Cortex of kidney (tissue), 1 donor: ENCODE measurements at places on chromosomes 3 and 15.

- DNase-seq = no peak
These were observed 109.5 kb downstream of the SYNPR start for GRCh38 chr3:63387568-63387967.

DNA sequence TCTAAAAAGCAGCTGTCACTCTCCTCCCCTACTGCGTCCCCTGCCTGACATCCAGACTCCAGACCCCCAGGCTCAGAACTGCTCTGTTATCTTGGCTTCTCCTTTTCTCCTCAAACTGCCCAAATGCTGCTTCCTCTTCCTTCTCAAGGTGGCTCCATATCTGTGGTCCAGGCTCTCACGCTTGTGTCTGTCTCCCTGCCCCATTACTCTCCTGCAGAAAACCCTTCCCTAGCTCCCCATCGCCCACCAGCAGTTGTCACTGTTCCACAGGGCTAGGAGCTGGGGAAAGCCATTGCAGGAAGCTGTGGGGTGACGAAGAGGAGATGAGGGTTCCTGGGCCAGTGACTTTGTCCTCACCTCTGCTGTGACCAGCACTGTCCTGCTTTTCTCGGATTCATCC, 30.7 kb upstream of the CGNL1 start:
- no peak for DNase-seq

DNA sequence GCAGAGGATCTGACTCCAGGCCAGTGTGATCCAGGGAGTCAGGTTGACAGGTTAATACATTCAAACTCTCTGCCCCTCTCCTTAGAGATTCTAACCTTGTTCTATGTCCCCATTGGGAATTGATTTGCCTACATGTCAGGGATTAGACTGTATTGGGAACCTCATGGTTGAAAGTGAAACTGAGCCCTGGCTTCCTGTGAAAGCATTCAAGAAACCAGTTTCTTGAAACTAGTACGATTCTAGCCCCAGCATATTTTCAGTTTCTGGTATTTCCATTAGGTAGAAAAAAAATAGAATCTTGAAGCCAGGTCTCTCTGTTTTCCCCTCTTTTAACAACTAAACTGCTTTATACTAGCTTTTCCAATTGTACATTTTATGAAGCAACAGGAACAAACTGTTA, 140.4 kb upstream of the ABI3BP start:
- no peak for DNase-seq

DNA sequence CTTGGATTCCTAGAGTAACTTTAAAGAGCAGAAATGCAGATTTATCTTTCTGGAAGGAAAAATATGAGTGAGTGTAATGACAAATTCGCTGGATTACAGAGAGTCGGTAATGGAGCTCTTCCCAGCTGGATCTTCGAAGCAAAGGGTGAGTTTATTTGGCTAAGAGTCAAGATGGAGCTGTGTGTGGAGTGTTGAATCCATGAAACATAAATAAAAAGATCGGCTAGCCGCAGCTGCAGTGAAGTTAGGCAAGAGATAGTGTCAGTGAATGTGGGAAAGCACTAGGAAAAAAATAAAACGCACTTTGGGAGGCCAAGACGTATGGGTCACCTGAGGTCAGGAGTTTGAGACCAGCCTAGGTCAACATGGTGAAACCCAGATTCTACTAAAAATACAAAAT, 10.3 kb downstream of the NAALADL2 start:
- no peak for DNase-seq

- no peak for DNase-seq
These were observed 749 bp downstream of the ITGA11 start for GRCh38 chr15:68431037-68431791.

- no peak for DNase-seq
These were observed 102.9 kb downstream of the LRRN1 start for GRCh38 chr3:3902161-3902560.

- DNase-seq = no peak
These were observed 5.5 kb downstream of the ABTB1 start for GRCh38 chr3:127678315-127678599.

DNA sequence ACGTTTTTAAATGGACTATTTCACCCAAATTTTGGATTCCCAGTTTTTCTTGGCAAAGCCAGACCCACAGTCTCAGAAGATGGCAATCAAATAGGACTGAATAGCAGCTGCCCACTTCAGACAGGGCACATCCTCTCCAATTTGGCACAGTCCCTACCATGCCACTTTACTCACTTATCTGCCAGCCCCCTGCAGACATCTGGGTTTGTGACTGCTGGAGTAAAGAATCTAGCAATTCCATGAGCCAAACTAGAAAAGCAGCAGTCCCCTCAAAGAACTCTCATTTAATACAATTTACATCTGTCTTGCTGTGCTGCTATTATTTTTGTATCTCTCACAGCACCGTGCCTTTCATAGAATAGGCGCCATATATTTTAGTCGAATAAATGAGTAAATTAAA, 16.0 kb upstream of the LRRN1 start:
- no peak for DNase-seq

DNA sequence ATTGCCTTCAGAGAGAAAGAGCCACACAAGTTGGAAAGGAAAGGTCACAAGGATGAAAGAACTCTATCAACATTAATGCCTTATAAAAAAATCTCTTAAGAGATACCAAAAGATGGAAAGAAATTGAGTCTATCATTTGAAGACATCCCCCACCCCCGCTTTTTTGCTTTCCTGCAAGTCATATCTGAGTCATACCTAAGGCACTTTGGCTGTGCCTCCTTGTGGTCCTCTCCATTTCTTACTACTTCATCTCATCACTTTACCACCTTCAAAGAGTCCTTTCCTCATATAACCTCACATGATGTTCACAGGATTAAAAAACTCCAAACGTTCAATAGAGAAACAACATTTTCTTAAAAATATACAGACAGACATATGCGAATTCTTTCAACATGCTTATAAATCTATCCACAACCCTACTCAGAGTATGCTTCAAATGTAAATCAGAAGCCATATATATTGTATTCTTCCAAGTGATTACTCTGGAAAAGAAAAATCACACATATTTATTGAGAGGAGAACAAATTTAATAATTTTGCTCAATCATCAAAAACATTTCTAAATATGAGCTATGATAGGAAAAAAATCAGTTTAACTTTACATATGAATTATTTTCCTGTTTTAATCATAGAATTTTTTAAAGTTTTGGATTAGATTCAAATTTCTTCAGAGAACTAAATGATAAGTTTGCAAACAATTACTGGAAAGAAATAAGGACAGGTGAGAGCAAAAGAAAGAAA, 1003.9 kb upstream of the CFAP20DC start:
- no peak for DNase-seq

DNA sequence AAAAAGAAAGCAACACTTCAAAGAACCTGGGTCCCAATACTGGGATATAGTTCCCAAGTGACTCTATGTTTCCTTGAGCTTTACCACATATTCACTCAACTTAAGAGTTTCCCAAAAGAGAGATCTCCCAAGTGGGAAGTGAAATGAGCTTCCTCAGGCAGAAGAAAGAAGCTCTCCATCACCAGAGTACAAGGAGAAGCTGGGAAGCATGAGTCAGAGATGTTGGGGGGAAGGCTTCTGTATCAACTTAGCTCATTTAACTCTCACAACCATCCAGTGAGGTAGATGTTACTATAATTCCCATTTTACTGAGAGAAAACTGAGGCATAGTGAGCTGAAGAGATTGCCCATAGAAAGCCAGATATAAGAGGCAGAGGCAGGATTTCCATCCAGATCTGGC, 47.0 kb upstream of the TRIM42 start:
- no peak for DNase-seq

- no peak for DNase-seq
These were observed 289.1 kb downstream of the GAP43 start for GRCh38 chr3:115912372-115912771.

DNA sequence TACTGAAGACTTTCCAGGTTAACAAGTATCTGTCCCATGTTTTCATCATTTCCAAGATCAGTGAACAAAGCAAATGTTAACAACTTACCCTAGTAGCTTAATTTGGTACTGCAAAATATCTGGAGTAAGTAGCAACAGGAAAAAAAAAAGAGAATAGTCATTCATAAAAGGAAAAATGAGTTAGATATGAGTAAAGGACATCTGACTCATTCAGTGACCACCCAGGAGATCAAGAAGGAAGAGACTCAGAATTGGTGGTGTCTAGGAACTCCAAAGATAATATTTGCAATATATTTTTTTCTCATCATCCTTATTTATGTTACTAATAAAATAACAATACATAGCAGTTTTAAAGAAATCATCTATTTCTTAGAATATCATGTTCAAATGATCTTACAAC, 253.8 kb upstream of the COL8A1 start:
- DNase-seq = no peak

DNA sequence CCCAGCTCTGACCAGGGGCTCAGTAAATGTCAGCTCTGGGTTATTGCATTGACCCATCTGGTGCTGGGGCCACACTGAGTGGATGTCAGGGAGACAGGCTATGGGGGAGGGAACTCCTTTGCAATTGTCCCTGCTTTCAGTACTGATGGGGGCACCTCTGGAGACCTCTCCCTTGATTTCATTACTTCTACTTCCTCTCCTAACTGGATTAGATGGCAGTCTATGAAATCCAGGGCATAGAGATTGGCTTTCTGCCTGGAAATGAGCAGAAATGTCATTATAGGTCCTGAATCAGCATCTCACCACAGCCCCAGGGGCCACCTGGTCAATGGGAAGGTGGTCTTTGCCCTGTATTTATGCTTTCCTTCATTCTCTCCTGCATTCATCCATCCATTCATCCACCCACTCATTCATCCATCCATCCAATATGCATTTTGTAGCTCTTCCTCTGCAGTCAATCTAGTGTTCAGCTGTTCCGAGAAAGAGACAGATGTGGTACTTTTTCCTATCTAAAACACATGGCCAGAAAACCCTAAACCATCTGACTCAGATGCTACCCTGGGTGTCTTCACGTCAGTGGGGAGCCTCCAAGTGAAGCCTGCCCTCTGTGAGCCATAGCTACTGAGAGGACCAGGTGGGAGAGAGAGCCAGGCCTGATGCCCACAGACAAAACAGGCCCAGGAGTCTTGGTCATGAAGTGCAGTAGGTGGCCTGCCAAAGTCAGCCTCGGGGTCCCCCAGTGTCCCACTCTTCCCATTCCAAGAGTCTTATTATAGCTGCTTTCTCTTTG, 57.1 kb downstream of the CCDC33 start:
- no peak for DNase-seq

DNA sequence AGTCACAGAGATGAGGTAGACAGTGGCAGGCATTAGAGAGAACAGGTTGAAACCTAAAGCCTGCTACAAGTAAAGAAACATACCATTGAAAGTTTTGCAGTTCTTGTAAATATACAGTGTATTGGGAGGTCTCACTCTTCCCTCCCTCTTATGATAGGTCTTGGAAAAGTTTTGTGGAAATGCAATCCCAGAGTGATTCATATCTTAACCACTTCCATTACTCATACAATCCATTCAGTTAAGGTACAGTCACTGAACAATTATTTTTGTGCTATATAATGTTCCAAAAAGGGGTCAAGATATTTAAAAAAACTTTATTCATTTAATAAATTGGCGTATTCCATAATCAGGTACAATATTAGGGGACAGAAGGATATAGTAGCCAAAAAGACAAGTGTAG, 737.7 kb upstream of the ALCAM start:
- DNase-seq = no peak

DNA sequence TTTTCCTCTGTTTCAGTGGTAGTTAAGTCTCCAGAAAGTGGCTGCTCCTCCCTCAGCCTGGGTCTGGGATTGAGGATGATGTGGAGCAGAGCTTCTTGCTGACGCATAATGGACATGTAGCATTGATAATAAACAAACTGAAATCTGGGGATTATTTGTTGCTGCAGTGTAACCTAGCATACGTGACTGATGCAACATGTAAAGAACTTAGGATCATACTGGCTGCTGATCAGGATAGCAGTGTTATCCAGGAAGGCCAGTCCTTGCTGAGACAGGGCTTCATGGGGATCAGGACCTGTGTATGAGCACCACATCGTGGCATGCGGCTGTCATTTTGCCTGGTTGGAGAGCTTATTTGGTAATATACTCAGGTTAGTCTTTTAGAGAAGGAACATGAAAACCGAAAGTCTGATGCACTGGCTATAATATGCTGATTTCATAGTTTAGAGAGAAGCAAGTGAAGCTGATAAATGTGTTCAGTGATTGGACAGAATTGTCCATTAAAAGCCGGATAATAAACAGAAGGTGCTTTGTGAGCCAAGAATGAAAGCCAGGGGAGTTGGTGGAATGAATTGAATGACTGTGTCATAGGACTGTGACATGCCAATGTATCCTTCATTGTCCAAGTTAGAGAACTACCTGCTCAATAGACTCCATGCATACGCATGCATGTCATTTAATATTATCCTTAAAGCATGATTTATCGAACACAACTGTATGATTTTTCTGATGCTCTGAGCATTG, 4.1 kb downstream of the MINAR1 start:
- no peak for DNase-seq

GRCh38 chr3:122875547-122876127, 80.8 kb downstream of the SLC49A4 start:
- no peak for DNase-seq

DNA sequence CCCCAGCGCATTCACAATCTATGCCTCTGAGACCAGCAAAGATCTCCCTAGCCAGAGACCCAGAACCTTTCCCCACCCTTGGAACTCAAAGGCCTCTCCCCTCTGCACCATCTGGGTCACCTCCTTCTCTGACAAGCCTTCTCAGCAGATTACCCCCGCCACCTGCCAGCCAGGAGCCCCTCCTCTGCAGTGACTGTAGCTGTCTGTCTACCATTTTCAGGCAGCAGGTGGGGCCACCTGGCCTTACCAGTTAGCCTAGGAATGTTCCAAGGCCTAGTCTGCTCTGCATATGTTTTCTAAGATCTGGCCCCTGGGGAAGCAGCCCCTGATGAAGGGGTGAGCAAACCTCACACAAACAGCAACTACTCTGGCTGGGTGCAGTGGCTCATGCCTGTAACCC, 2.4 kb downstream of the MYLK start:
- DNase-seq = no peak

DNA sequence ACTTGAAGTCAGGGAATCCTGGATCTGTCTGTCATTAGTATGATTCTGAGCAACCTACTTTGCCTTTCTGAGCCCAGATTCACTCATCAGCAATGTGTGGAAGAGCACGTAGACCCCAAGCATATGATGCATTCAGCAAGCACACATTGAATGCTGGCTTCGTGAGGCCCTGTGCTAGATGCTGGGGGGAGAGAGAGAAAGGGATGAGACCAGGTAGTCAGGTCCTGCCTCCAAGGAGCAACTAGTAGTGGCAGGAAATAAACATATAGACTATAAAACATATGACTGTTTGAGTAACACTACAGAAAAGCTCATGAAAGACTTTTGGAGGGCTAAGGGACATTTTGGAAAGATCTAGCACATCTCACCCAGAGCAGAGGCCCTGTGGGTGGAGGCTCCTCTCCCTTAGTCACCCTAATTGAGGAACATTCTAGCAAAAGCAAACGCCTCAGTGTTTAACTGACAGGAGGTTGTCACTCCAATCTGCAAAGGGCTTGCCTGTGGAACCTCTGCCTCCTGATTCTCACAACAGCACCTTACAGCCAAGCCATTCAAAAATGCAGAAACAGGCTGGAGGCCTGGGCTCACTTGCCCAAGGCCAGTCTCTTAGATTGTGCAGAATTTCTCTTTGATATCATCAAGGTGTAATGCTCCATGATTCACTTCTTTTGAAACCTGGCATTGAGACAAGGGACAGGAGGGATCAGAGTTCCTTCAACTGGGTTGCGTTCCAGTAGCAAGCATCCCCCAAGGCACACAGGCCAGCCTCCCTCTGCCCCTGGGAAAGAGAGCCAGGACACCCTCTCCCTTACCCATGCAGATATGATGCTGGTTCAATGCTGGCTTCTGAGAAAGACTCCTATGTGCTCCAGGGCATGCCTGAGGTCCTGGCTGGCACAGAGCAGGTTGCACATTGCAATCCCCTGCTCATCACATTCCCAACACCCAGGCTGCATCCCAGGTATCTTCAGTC, 26.1 kb downstream of the STARD5 start:
- no peak for DNase-seq

- DNase-seq = no peak
These were observed 301.0 kb upstream of the UMPS start for GRCh38 chr3:124429129-124429815.
